ENCODE measurements at places on chromosomes 6 and 20. TPM values are rescaled to one million over a fixed set of nuclear protein-coding genes. Genes with fewer than 3 reads are reported as not detected.

Gene IL22RA2
- not detected for total RNA-seq

Gene RUNX2
- total RNA-seq, result 37.7 TPM

Gene ADGB
- total RNA-seq, result not detected

GRCh38 chr20:32483351-32484224 is 101.5 kb downstream of the NOL4L start:
- DNase-seq, result peak; percentile 87

- no peak for DNase-seq
Measured at GRCh38 chr20:21505810-21506530, 7.9 kb downstream of the NKX2-2 start.

Gene STK4
- total RNA-seq, result 14.3 TPM

Gene LY6G6F
- not detected for total RNA-seq

DNA sequence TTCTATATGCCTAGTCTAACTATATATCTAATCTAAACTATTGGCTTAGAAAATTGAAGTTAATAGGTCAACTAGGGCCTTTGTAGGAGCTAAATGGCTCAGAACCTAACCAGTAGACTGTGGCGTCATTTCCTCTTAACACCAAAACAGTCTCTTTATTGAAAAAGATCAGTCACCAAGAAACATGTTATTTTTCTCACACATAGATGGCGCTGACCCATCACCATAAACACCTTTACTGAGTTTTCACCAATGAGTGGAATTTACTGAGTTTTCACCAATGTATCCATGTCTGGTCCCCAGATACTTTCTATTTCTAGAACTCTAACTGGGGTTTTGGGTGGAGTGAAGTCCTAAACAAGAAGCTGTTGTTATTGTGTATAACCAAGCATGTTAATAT is 636.0 kb downstream of the BCKDHB start:
- DNase-seq, result peak; percentile 41

DNA sequence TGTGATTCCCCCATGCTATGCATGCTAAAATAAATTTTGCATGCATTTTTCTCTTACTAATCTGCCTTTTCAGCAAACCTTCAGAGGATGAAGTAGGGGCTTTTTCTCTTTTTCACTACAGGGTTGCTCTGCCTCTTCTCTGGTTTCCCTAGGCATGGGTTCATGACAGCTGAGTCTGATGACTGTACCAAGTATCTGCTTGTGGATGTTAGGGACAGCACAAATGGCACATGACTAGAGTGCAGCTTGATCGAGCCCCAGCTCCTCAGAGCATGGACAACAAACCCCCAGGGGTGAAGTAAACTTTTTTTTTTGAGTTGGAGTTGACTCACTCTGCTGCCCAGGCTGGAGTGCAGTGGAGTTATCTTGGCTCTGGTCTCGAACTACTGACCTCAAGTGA is 57.1 kb upstream of the GCM1 start:
- DNase-seq, result no peak

Gene MCHR2
- not detected for total RNA-seq

GRCh38 chr20:19885939-19886660 is 128.0 kb downstream of the RIN2 start:
- DNase-seq, result peak; percentile 74

Gene OTOR
- total RNA-seq, result not detected

GRCh38 chr20:52540509-52540908 is 348.9 kb upstream of the ZFP64 start:
- DNase-seq, result no peak

GRCh38 chr6:33993653-33994471 is 152.0 kb downstream of the GRM4 start:
- DNase-seq, result no peak

DNA sequence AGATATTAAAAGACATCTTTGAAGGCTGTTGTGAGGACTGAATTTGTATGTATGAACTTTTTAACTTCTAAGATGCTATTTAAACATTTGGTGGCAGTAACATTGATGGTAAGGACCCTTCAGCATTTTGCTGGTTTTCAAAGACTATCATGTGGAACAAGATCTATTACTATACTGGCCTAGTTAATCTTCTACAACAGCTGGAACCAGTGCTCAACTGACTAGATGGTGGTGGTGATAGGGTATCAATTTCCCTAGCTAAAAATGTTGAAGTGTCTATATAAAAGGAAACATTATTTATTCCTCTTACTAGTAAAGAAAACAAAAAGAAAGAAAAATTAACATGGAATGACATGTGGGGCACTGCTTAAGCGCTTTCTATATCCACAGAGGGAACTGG is 195.7 kb downstream of the TASP1 start:
- DNase-seq, result no peak

- DNase-seq, result no peak
Measured at GRCh38 chr6:160477901-160478300, 129.7 kb downstream of the SLC22A3 start.

Gene DEFB132
- not detected for total RNA-seq

Gene RIN2
- total RNA-seq, result 13.7 TPM

DNA sequence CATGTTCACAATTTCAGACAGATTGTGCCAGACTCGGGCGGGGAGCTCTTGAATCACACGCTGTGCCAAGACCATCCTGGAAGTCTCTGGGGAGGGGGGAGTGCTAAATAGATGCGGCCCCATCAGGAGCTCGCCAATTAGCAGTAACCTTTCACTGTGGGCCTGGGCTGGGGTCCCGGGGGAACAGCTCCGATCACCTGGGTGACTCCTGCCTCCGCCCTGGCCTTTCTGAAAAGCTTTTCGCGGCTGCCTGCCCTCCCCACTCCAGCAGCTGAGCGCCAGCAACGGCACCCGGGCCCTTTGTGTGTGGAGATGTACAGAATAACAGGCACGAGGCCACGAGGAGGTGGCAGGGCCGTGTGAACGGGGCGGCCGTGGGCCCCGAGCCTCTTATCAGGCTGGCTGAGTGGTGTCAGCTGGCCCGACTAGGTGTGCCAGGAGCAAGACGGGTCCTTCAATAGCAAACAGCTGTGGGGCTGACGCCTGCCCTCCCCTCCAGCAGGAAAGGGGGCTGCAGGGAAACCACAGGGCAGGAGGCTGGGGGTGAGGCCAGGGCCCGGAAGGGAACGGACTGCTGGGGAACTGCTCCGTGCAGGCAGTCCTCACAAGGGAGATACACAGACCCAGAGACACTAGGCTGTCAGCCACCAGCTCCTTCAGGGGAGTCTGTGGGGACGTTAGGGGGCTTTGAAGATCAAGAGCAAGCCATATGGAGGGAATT is 56.8 kb downstream of the NOL4L start:
- no peak for DNase-seq

- DNase-seq, result no peak
Measured at GRCh38 chr6:90663873-90664272, 77.0 kb upstream of the MAP3K7 start.

Gene KCNB1
- total RNA-seq, result 0.02 TPM

- DNase-seq, result peak; percentile 29
Measured at GRCh38 chr6:63816982-63817436, 181.4 kb downstream of the PHF3 start.

DNA sequence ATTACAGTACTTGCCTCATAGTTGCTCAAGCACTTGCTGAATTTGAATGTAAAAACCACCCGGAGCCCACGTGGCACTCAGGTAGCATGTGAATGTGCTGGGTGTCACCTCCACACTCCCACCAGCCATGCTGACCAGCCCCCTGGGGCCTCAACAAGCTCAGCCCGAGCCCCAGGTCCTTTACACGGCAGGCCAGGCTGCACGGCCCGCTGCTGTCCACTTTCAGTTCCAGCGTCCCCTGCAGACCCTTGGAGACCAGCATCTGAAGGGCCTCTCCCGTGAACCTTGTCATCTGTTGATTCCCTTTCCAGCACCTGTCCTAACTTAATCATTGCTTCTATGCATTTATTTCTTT is 33.3 kb upstream of the ZBP1 start:
- DNase-seq, result no peak

- DNase-seq, result peak; percentile 73
Measured at GRCh38 chr6:108560463-108561308, at the start of gene FOXO3. Gene FOXO3, plus strand, starts transcription at chr6:108560917. Its CDS starts 292 bp downstream, at chr6:108561209.

DNA sequence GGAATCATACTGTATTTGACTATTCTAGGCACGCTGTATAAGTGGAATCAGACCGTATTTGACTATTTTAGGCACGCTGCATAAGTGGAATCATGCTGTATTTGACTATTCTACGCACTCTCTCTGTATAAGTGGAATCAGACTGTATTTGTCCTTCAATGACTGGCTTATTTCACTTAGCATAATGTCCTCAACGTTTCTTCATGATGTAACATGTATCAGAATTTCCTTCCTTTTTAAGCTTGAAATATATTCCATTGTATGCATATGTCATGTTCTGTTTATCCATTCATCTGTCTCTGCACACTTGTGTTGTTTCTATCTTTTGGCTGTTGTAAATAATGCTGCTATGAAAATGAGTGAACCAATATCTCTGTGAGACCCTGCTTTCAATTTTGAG is 5.7 kb downstream of the CCDC170 start:
- no peak for DNase-seq

Gene CLPSL2
- not detected for total RNA-seq

GRCh38 chr6:160275511-160276003 is 16.9 kb upstream of the SLC22A2 start:
- no peak for DNase-seq

- no peak for DNase-seq
Measured at GRCh38 chr6:155974811-155975323, 519.2 kb upstream of the NOX3 start.

Gene C20orf202
- total RNA-seq, result not detected

DNA sequence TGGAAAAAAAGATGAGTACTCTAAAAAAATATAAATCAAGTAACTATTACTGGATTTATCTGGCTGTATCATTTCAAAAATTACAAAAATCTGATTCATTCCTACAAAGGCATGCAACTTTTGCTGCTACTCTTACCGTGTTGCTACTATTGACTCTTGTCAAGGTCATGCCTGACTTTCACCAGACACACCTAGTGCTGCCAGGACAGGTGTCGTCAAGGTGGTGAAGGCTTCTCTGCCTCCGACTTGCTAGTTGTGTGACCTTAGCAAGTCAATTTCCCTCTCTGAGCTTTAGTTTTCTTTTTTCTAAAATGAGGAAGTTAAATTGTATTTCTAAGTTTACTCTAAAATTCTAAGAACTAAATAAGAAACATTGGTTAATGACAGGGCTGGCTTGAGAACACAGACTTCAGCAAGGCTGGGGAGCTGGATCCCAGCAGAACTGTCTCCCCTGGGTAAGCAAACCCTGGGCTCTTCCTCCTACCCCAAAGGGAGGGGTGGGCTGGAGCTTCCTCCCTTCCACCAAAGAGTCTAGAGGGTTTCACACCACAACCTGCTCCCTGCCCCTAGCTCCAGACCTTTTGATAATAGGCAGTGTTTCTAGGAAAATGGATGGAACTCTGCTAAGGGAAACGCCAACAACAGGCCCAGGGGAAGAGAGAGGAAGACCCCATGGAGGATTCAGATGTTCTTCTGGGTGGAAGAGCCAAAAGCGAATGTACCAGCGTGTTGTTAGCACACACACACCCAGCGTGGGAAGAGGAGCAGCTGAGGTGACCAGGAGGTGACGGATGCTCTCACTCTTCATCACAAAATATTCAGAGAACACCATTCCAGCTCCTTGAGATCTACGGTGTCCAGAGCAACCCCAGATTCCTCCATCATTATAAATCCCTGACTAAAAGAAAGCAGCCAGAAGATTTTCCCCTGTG is 47.9 kb upstream of the CITED2 start:
- no peak for DNase-seq

Gene ZBTB46
- 3.1 TPM for total RNA-seq

Gene NFATC2
- 0.23 TPM for total RNA-seq

Data from H4 (cell line).